RPMI7951 (cell line): ENCODE measurements at places on chromosomes 7 and 10. TPM values are rescaled to one million over a fixed set of nuclear protein-coding genes. Genes with fewer than 3 reads are reported as not detected.

The CREB5 gene
- total RNA-seq = 2.9 and 3.8 TPM in 2 replicates

The NPC1L1 gene
- total RNA-seq = not detected in 2 replicates

The GCK gene
- total RNA-seq = 2.4 and 2.6 TPM in 2 replicates

GRCh38 chr10:21417172-21417712, 108.2 kb downstream of the SKIDA1 start:
- no peak for DNase-seq

- no peak for DNase-seq
Measured at GRCh38 chr10:122877264-122877663, 2.1 kb downstream of the FAM24B start.

DNA sequence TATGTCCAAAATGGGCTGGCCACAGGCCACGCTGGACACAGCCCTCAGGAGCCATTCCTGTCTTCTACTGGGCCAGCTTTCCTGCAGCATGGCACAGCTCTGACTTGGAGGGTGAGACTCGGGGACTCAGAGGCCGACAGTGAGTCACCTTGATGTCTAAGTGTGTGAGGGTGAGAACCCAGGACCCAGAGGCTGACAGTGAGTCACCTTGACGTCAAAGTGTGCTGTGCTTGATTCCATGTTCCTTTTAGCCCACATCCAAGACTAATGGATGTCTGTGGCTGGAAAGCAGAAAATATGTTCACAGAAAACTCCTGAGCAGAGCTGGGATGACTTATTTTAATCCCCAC, 6.0 kb upstream of the FAM170B start:
- peak; percentile 96 for DNase-seq
